ENCODE measurements at places on chromosomes 1 and 21.

- DNase-seq, result no peak
These were observed 89.7 kb downstream of the ADARB1 start for GRCh38 chr21:45164124-45164511.

DNA sequence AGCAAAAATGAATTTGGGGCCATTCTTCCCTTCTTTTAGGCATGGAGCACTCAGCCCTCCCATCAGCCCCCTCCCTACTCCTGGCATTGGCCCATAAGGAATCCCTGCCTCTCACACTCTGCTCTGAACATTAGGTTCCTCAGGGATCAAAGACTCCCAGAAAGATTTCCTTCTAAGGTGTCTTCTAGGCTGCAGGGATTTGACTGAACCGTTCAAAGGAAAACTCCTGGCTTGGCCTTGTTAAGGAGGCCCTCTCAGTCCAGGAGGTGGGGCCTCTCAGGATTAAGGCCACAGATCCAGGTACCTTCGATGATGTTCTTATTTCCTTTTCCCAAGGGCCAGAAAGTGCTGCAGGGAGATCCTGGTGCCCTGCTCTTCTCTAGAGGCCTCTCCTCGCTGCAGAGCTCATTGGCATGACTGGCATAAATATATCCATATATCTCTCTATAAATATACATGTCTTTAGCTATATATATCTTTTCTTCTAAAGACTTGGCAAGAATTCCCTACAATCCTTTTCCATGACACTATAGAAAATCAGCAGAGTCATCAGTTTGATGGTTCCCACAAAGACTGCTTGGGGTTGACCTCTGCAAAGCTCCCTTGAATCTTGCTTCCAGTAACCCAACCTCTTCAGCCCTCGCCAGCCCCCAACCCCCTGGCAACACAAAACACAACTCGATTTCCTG, 59.1 kb downstream of the PLXNA2 start:
- DNase-seq, result no peak

DNA sequence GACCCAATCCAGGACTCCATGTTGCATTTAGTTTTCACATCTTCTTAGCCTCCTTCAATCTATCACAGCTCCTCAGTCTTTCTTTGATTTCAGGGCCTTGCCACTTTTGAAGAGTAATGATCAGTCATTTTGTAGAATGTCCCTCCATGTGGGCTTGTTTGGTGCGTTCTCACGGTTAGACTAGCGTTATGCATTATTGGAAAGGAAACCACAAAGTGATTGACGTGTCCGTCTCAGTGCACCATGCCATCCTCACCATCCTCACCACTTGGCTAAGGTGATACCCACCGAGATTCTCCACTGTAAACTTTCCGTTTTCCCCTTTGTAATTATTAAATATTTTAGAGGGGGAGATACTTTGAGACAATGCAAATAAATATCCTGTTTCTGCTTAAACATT, 59.6 kb upstream of the OLIG2 start:
- no peak for DNase-seq

GRCh38 chr21:43905726-43906455, 40.9 kb downstream of the AGPAT3 start:
- no peak for DNase-seq

- no peak for DNase-seq
These were observed 167.9 kb downstream of the ASTN1 start for GRCh38 chr1:176996456-176997090.

DNA sequence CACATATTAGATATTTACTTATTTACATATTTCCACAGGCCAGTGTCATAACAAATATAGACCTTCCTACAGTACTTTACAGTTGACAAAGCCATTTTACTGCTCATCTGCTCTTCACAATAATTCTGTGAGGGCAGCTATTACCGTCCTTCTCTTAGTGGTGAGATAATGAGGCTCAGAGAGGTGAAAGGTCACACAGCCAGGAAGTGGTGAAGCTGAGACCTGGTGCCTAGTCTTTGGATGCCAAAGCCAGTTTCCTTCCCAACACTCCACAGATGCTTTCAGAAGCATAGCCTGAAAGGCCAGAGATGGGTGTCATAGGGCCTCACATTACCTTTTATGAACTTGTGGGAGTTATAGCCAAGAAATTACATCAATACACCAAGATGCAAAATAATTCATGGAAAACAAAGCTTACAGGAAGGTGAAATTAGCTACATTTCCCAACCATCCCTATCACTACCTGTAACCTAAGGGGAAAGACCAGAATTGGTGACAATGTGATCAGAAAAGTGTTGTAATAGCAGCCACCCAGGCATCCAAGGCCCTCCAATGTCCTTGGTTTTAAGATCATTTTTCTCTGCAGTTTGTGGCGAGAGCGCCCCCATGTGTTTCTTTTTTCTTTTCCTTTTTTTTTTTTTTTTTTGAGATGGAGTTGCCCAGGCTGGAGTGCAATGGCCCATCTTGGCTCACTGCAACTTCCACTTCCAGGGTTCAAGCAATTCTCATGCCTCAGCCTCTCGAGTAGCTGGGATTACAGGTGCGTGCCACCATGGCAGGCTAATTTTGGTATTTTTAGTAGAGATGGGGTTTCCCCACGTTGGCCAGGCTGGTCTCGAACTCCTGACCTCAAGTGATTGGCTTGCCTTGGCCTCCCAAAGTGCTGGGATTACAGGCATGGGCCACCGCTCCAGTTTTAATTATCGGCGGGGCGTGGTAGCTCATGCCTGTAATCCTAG, 26.5 kb upstream of the RPL11 start:
- no peak for DNase-seq

Data from left colon (tissue), 2 donors.